ENCODE measurements at places on chromosomes 4 and X.

GRCh38 chrX:27057883-27058282, 405.3 kb downstream of the PPP4R3C start:
- no peak for DNase-seq

DNA sequence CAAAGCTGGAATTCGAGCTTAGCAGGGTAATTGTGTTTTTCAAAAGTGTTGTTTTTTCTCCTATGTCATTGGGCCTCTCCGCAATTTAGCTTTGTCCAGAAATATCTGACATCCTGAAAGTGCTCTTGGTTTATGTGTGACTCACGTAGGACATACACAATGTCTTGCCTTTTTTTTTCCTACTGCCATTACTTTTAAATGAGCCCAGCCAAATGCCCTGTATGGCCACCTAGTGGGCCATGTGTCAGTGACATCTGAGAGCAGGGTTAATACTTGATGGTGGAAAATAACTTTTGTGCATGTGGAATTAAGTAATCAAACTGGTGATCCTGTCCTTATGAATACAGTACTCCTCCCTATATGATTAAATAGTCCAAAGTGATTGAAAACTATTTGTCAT, 1411.1 kb upstream of the TENM3 start:
- DNase-seq, result peak; percentile 25

DNA sequence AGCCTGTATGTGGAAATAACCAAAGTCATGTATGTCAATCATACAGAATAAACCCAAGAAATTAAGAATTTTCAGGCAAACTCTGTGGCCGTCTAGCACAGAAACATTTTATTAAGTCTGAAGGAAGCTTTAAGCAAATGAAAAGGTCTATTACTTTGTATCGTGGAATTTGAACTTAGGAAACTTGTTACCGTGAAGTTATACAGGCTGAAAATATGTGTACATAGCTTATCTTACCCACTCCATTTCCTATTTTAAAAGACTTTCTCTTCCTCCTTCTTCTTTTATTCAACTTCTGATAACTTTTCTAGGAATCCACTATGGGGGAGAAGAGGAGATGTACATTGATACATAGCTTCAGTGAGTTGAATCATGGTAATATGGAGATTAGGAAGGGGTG, 108.3 kb downstream of the AGTR2 start:
- no peak for DNase-seq

DNA sequence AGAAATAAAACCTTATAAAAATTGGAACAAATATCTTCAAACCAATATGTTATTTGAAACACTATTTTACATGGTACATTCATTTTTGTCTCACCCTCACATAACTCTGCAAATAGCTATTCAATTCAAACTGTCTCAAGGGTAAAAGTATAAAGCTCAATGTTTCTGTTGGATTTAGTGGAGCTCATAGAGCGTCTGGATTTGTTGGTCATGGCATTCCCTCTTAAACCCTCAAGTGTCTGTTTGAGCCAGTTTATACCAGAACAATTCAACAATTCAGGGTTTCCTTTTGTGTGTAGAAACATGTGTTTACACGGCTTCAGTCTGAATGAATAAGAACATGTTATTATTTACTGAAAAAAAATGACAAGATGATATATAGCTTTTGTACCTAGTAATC, 161.6 kb downstream of the PCDH18 start:
- DNase-seq, result no peak
